ENCODE measurements at places on chromosomes 2 and 18.

GRCh38 chr18:37529863-37530262 lies 35.7 kb downstream of the CELF4 start:
- DNase-seq, result no peak

GRCh38 chr18:68735483-68736343 lies 20.8 kb upstream of the TMX3 start:
- DNase-seq, result peak; percentile 16

DNA sequence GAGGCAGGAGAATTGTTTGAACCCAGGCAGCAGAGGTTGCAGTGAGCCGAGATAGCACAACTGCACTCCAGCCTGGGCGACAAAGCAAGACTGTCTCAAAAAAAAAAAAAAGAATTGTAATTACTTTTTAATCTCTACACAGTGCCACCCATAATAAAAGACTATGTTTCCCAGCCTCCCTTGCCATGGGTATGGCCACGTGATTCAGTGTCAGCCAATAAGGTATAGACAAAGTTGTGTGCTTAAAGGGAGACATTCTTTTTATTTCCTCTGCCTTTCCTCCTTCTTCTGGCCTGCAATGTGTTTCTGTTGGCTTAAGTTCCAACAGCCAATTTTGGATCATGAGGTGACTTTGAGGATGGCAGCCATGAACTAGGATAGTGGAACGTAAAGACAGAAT lies 406.9 kb downstream of the LNPK start:
- no peak for DNase-seq

GRCh38 chr2:26088038-26088643 lies 54.3 kb downstream of the RAB10 start:
- no peak for DNase-seq

GRCh38 chr2:170886386-170886785 lies 42.7 kb upstream of the GORASP2 start:
- no peak for DNase-seq

DNA sequence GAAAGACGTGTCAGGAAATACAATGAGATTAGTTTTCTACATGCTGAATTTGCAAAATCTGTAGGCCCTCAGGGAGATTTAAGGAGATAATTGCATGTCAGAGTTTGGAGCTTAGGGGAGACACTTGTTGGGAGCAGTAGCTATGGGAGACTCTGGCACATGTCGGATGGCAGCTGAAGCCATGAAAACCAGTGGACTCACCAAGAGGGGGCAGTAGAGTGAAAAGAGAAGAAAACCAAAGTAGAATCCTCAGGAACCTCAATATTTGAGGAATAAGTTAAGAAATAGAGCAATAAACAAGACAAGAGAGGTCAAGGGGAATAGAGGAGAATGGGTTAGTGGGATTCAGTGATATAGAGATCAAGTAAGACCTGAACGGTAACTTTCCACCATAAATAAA lies 24.8 kb downstream of the RUFY4 start:
- no peak for DNase-seq

GRCh38 chr2:112824694-112825085 lies 11.9 kb downstream of the IL1B start:
- no peak for DNase-seq

- no peak for DNase-seq
Measured at GRCh38 chr2:196459539-196459938, 180.0 kb upstream of the CCDC150 start.

GRCh38 chr2:98457045-98457696 lies 12.5 kb downstream of the INPP4A start:
- DNase-seq, result no peak

DNA sequence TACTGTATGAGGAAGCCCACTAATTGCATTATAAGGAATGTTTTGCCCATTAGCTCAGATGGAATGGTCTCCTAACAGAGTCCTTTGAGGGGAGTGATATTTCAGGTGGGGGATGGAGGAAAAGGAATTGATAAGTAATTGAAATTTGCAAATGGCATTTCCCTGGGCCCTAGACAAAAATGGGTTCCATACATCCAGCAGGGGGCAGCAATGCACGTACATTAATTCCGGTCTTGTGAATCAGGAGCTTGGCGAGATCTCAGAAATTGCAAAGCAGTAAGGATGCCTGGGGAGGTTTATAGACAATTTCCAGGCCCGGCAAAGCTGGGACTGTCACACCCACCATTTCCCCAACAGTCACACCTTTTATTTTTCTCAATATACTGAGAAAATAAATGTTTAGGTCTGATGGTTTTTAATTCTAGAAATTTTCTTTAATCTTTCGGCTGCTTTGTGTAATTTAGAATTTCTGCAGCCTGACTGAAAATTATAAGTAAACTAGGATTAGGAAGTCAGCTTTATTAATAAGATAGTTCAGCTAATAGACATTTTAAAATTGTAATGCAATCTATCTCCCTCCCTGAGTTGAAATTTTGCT lies 122.8 kb downstream of the LYPD1 start:
- DNase-seq, result peak; percentile 64

DNA sequence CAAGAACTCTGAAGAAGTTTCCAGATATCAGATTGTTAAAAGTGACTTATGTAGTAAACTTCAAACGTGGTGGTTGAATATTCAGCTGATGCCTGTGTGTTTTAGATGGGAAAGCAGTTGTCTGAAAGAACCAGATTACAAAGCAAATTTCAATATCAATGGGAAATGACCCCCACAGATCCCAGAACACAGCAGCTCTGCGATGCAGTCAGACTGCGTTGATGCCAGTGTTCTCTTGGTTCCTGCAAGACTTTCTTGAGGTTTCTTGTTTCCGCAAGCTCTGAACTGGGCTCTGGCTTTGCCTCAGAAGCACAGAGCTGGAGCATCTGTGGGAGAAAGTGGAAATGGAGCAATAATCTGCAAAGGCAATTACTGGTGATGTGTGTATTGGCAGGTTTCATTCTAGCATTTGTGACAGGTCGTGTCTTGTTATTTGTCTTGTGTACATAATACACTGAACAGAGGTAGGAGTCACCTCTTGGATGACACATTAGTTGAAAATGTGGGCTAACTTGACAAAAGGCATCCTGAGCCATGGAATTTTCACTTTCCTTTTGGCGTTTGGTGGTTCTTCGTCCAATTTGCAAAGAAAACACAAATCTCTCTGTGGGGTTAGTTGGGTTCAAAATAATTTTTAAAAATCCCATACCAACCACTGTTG lies 10.8 kb upstream of the LYPD6B start:
- no peak for DNase-seq

DNA sequence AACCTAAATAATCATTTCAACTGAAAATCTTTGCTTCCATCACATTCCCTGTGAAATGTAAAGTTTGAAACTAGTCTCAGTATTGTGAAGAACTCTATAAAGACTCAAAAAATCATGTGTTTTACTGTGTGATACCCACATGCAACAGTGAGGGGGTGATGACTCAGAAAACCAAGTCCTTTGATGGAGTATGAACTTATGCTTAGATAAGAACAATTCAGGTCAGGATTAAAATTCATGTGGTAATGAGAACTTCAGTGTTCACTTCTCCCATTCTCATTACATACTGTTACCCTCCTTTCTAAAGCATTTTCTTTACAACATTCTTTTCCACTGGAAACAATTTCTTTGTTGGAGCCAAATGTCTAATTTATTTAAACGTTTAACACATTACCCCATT lies 360.2 kb downstream of the FSIP2 start:
- no peak for DNase-seq

DNA sequence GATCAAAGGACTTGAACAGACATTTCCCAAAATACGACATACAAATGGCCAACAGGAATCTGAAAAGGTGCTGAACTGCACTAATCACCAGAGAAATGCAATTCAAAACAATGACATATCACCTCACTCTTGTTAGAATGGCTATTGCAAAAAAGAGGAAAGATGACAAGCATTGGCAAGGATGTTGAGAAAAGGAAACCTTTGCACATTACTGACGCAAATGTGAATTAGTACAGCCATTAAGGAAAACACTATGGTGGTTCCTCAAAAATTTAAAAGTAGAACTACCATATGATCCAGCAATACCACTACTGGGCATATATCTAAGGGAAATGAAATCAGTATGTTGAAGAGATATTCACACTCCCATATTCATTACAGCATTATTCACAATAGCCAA lies 57.7 kb upstream of the ASPRV1 start:
- DNase-seq, result no peak

- DNase-seq, result no peak
Measured at GRCh38 chr2:10502803-10503107, 54.6 kb upstream of the ODC1 start.

GRCh38 chr2:71561441-71562267 lies 108.3 kb downstream of the DYSF start:
- DNase-seq, result no peak

DNA sequence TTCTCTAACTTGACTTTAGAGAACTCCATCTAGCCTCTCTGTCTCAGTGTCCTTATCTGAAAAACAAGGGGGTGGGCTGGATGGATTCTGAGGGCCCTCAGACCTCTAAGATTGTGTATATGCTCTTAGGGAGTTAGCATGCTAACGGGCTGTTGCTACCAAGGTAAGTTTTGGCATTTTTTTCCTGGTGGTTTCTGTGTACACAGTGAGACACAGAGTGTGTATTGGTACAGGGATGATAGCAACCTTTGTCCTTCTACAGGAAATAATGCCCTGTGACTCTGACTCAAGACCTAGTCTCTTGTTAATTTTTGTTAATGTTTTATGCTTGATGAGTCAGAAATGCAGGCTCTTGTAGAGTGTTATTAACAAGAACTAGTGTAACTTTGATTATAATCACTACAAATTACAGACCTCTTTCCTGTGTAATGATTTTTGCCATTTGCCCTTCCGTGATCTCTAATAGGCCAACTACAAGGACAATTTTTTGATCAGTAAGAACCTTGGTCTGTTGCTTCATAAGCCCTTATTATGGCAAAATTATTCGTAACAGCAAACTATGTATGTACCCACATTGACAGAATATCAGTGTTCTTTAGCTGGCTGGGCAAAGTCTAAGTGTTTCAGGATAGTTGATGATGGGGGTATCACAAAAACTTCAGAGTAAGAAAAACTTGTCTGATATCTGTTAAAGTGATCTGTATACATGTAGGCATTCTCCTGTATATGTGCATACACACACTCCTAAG lies 89.7 kb downstream of the SPTBN1 start:
- no peak for DNase-seq

GRCh38 chr18:60601249-60601648 lies 228.7 kb upstream of the MC4R start:
- no peak for DNase-seq

- DNase-seq, result no peak
Measured at GRCh38 chr18:3027370-3027891, 14.5 kb upstream of the LPIN2 start.

- DNase-seq, result no peak
Measured at GRCh38 chr18:11118051-11118766, 31.2 kb downstream of the PIEZO2 start.

DNA sequence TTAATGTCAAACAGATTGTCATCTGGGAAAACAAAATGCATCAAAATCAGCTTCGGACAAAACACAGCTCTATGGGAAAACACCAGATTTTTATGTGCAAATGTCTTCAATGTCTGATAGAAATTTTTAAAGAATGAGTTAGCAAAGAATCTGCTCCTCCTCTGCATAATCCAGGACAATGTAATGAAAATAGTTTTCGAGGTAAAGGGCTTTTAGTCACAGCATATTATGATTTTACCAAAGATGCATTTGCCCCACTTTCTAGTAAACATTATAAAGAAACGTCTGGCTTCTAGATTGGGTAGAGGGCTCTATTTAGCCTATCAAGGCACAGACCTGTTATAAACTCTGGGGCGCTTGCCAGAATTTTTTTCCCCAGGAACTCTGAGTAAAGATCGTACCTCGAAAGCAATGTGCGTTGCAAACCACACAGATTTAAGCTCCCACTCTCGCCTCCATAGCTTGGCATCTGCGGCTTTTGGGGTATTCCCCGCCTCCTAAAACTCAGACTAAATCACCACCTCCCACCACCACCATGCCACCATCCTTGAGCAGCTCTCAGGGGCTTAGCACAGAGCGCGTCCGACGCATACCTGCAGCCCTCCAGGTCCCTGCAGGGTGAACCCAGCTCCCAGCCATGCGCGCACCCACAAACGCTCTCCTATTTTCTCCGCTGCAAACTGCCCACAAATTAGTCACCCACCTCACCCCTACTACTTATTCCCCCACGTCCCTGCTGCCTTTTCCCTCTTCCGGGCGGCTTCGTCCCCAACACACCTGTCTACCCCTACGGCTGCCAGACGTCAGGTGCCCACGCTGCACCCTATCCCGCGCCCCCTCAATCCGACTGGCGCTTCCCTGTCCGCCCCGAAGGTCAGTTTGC lies 829 bp downstream of the ACVR1C start:
- DNase-seq, result no peak

DNA sequence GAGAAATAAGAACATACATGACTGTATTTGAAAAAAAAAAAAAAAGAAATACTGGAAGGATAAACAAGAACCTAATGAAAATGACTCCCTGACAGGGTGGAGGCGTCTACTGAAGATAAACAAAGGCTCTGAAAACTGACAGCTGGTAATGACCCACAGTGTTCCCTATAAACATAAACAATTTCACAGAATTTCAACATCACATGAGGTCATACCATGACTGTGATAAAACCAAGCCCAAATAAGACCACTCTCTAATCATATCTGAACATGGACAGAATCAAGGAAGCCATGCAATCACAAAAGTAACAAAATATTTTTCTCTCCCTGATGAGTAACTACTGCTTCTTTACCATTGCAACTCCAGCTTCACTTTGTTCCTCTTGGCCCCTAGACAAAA lies 159.3 kb downstream of the FAM124B start:
- DNase-seq, result no peak

DNA sequence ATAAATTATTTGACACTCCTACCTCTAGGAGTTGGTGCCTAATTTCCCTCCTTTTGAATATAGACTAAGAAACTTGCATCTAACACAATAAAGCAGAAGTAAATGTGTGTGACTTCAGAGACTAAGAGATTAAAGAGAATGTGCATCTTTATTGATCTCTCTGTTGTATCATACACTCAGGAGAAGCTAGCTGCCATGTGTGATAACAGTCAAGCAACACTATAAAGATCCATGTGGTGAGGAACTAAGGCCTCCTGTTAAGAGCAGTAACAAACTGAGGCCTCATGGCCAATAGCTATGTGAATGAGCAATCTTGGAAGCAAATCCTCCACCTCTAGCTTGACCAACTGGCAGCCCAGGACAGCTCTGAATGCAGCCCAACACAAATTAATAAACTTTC lies 3.4 kb downstream of the FANCL start:
- no peak for DNase-seq

DNA sequence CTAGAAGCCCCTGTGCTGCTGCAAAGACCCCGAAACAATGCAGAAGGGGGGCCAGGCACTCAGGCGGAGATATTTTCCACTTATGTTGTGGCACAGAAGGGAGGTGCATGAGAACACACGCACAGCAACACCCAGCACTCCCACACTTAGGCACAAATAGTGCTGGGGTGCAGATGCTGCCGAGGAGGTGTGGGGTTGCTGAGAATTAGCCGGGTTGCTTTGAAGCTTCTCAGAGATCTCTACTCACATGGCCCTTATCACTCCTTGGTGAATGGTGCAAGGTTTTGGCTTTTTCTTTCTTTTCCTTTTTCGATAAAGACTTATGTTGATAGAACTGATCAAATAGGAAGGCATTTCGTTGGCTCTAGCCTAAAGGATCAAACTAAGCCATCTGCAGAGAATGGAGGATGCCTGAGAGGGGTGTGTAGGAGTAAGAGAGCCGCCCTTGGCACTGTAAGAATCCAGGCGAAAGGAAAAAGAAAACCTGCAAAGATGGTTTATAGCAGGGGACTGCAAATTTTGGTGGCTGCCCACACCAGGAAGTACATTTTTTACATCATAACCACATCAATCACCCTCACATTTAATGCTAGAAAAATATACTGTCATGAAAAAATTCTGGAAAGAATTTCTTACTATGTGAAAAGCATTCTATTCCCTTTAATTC lies 27.9 kb upstream of the FHL2 start:
- no peak for DNase-seq

Data from NCI-H2107 (cell line).